ENCODE measurements at places on chromosomes 6 and 20.

DNA sequence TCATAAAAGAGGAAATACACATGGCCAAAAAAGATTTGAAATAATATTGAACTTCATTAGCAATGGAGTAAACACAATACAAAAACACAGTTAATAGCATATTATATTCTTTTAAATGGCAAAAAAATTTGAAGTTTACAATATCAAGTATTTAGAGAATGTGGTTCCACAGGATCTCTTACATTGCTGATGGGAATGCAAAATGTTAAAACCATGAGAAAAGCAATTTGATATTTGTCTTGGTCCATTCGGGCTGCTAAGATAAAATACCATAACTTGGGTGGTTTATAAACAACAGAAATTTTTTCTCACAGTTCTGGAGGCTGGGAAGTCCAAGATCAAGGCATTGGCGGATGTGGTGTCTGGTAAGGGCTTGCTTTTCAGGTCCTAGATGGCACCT lies 154.0 kb upstream of the PLN start:
- DNase-seq = no peak

DNA sequence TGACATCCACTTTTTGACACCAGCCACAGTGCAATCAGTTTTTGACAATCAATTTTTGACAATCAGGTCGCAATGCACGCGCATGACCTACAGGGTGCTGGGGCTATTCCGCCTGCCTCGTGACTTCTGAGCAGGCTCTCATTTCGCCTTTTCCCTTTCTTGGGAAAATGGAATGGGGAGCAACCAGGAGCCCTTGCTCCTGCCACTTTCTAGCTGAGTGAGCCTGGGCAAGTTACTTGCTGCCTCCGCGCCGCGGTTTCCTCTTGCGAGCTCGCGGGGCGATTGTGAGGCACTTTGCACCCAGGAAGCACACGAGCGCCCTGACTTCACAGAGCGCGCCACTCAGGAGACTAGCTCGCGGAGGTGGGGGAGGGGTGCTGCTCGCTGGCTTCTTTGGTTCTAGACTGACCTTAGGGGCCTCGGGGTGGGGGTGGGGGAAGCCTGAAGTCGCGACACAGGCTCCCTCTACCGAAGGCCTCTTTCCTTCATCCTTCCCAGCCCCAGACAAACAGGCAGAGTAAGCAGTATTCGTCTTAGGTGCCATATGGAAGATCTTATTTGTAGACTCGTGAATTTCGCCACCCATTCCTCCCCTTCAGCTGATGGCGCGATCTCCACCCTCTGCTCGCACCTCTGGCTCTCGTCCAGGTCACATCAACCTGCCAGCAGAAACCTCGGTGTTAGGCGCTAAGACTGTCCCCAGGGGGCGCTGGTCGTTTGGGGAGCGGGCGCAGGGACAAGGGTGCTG lies 4.6 kb downstream of the TP53TG5 start:
- no peak for DNase-seq

DNA sequence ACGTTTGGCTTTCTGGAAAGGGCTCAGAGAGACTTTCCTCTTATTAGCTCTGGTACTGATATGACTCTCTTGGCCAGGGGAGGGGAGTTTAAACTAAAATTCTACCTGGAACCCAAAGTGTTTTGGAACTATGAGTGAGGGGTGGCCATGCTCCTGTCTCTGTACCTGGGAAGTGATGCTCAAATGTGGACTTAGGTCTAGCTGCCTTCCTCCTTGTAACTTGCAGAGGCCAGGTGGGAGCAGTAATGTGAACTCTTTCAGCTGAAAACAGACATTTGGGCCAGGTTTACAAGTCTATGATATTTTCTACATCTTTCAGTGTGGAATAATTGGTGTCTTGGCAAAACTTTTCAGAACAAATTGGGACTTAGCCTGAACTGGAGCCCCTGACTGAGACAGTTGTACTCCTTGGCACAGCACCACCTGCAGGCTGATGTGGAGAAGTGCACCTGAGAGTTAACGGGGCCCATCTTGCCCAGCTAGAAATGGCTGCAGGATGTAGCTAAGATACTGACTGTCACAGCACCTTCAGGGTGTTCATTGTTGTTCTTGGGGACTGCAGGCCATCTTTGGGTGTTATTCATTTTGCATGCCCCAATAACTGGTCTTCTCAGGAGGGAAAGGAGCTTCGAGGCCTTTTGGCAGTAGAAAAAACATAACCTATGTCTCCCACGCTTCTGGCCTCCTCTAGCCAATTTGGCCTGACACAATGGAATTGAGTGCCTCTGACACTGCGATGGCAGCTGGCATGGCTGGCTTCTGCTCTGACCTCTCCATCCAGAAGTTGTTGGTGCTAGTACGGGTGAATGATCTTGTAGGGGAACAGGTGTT lies 37.1 kb downstream of the CD109 start:
- no peak for DNase-seq

GRCh38 chr6:37897818-37898515 lies 78.4 kb downstream of the ZFAND3 start:
- DNase-seq = no peak

GRCh38 chr6:111716325-111716724 lies 110.6 kb upstream of the TRAF3IP2 start:
- DNase-seq = no peak

DNA sequence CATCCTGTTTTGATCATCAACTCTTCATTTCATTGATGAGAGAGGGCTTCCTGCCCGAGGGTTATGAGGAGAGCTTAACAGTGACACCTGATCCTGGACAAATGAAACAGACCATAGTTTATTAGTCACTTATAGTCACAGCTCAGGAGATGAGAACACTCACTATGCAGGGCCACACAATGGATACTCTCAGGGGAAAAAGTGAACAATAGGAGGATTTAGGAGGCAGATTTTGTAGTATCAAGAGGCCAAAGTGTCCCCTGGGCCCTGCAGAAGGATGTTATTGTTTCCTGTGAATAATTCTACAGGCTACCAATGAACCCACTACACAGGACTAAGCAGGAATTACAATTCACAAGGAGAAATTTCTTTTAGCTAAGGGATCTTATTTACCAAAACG lies 772.8 kb upstream of the MAN1A1 start:
- no peak for DNase-seq

GRCh38 chr6:69994251-69994650 lies 127.9 kb downstream of the COL19A1 start:
- DNase-seq = no peak

DNA sequence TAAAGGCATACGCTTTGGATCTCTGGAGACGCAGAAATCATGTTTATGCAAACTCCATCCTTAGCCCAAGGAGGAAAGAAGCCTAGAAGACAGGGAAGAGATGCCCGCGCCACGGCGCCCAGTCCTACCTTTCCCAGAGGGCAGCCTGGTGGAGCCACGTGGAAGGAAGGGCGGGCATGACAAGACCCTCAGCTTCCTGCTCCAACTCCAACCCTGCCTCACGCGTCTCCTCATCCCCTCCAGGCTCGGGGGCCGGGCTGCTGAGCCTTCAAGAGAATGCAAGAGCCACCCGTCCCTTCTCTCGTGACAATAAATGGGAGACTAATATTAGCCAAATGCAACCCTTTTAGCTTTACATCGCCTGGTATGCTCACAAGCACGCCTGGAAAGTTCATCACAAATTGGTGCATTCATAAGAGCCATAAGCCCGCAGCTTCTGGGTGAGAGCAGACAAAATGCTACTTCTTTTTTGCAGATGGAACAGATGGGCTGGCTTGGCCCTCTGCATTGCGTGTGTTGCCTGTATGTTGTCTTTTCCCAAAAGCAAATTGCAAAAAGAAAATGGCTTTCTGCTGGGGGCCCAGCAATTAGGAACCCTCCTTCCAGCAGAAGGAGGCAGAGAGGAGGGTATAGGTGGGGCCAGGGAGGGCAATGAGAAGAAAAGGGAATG lies 8.2 kb upstream of the NTSR1 start:
- DNase-seq = no peak

GRCh38 chr6:11515763-11516162 lies 21.8 kb upstream of the TMEM170B start:
- no peak for DNase-seq

- DNase-seq = no peak
Observed at GRCh38 chr20:15835811-15836210, 737.4 kb downstream of the KIF16B start.

DNA sequence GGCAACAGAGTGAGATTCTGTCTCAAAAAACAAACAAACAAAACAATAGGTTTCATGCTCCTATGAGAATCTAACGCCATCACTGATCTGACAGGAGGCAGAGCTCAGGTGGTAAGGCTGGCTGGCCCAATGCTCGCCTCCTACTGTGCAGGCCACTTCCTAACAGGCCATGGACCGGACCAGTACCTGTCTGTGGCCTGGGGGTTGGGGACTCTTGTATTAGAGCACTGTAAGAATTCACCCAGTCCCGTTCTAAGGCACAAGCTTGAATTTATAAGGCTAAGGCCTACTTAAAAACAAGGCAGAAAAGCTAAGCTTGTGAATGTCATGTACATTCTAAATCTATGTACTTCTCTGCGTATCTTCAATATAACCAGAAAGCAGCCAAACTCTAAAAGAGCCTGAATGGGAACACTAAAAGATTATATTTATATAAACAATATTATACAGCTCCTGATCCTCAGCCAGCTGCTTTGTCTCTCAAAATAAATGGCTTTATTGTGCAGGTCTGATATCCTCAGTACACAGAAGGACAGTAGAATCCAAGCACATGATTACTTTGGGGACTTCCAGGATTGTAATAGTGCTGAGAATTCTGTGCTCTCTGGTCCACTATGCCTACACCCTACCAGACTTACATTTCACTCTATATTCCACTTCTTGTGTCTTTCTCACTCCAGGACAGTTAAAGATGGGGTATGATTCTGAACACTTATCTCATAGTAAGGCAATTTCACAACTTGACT lies 64.5 kb upstream of the DST start:
- DNase-seq = no peak

- DNase-seq = no peak
Observed at GRCh38 chr6:16781348-16782169, 20.3 kb upstream of the ATXN1 start.

DNA sequence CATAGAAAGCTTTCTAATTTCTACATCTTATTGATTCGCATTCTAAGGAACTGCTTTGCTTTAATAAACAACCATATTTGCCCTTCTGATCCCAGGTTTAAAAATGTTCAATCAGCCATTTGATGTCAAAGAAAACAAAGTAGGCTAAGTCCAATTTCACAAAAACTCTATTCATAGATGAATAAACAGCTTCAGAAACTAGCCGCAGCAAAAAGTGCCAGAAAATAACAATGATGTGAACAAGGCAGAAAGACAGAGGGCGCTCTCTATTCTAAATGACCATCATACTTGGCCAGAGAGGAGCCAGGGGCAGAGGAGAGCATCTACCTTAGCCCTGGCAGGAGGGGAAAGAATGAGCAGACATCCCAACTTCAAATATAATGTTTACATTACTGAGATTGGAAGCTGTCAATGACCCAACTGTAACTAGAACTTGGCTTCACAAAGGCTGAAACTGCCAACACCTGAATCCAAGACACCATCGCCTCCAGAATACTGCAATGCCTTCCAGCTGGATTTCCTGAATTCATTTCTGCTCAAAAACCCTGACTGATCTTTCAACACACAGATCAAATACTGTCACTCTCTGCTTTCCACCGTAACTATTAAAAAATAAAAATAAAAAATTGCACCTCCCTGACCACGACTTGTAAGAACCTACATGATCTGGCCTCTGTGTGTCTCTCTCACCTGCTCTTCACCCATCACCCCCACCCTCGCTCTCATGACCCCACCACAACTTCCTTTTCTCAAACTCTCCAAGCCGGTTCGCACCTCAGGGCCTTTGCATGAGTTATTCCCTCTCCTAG lies 9.5 kb downstream of the CNKSR3 start:
- DNase-seq = no peak

GRCh38 chr6:31907158-31907813 lies 5.4 kb upstream of the ZBTB12 start:
- DNase-seq = no peak

DNA sequence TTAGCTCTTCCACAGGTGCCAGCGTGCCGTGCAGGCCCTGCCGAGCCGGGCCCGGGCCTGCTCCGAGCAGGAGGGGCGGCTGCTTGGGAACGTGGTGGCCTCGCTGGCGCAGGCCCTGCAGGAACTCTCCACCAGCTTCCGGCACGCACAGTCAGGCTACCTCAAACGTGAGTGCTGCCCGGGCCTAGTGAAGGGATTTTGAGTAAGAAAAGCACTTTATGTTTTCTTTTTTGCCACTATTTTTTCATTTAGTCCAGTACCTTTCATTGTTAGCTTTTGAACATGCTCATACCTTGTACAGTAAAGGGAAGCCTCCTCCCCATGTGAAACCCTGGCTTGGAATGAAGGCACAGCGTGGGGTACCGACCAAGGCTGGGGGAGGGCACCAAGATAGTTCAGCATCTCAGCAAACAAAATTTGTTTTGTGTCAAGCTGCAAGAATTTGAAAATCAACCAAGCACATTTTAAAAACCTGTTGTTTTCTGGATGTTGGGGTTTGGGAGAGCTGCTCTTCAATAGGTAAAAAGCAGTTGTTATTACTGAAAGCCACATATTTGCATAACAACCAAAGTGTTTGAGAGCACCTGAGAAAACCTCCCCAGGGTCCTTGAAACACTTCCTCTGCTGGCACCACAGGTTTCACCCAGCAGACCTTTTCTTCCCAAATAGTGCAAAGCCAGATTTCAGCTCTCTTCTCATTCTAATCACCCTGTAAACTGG lies 18.4 kb downstream of the STX16 start:
- DNase-seq = no peak

DNA sequence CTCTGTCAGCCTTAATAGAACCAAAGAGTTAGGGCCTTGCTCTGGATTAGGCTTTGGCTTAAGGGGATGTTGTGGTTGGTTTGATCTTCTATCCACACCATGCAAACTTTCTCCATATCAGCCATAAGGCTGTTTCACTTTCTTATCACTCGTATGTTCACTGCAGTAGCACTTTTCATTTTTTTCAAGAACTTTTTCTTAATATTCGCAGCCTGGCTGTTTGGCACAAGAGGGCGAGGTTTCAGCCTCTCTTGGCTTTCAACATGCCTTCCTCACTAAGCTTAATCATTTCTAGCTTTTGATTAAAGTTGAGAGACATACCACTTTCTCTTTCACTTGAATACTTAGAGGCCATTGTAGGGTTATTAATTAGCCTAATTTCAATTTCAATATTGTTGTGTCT lies 193.1 kb downstream of the NRN1 start:
- DNase-seq = no peak

DNA sequence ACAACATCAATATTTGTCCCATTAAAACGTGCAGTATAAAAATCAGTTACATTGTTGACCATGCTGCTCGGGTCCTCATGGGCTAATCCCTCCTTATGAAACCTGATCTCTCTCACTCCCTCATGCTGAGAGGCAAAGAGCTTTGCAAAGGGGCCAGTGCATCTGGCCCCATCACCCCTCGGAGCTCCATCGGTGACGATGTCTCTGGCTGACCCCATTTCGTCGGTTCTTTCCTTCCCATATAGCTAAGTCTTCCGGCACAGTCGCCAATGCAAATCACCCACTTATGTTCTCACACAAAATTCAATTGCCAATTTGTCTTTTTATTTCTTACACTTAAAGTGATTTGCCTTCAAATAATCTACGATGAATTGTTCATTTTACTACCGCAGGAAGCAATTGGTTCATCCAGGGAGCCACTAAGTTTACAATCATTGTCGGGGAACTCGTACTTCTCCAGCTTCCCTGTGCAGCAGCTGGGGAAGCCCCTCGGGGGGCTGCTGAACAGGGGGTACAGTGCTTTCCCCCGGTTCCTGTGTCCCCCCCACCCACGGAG lies 199.8 kb upstream of the CDH4 start:
- no peak for DNase-seq

- DNase-seq = no peak
Observed at GRCh38 chr20:14441201-14441600, 103.8 kb upstream of the FLRT3 start.

Data from cerebellar nuclear complex (tissue), 1 donor.